ENCODE measurements at places on chromosomes 16 and 17.
A peak's percentile ranks its signal among the peaks of the same experiment; 100 is the strongest.

DNA sequence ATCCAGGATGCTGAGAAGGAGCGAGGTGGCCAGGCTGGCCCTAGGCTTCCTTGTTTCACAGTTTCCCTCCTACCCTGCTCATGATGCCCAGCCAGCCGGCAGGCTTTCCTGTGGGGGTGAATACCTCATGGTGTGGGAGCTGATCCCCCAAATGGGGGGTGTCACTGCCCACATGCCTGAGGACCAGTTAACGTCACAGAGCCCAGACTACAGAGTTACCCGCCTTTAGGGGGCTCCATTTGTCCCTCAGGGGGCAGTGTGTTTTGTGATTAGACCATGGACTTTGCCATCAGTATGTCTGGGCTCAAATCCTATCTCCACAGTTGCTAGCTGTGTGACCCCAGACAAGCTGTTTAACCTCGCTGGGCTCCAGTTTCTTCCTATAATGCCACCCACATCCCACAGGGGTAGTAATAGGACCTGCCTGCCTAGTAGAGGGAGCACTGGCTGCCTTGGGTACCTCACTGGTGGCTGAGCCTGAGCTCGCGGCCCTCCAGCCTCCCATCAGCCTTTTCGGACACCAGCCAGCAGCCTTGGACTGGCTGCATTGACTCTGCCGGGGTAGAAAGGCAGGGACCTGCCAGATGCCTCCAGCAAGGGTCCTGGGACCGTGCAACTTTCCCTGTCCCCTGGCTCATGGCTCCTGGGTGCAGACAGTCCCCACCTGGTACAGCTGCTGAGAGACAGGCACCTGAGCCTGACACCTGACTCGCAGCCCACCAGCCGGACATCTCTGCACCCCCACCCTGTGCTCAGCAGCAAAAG is 87.5 kb upstream of the GSE1 start:
- DNase-seq, result no peak

GRCh38 chr16:1131378-1131994 is 21.4 kb upstream of the CACNA1H start:
- no peak for DNase-seq

DNA sequence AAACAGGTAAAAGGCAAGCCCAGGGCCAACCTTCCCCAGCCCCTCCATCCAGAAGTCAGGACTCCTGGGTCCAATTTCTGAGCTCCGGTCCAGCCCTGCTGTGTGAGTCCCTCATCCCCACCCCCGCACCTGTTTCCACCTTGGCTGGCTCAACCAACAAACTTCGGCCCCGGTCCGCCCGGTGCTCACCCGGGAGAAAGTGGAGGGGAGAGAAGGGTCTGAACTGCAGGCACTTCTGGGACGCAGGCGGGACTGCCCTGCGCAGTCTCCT is 541 bp downstream of the RHBDF2 start:
- no peak for DNase-seq

- DNase-seq, result no peak
These were observed 10.7 kb upstream of the SKAP1 start for GRCh38 chr17:48440669-48441068.

- DNase-seq, result no peak
These were observed 8.5 kb downstream of the HS3ST6 start for GRCh38 chr16:1909561-1910231.

DNA sequence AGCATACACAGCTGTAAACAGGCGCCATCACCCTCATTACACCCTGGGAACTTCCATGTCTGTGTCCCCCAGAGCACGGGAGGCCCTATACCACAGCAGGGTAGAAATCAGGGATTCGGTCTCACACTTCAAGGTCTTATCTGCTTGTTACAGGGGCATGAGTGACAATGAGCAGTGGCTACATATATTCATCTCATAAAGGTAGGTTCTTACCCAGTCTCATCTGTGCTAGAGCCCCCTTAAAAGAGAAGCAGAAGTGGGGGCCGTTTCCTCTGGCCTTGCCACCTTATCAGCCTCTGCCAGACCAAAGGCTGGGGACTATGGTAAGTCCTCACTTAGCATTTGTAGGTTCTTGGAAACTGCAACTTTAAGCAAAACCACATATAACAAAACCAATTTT is 46.5 kb downstream of the IRX5 start:
- DNase-seq, result no peak

DNA sequence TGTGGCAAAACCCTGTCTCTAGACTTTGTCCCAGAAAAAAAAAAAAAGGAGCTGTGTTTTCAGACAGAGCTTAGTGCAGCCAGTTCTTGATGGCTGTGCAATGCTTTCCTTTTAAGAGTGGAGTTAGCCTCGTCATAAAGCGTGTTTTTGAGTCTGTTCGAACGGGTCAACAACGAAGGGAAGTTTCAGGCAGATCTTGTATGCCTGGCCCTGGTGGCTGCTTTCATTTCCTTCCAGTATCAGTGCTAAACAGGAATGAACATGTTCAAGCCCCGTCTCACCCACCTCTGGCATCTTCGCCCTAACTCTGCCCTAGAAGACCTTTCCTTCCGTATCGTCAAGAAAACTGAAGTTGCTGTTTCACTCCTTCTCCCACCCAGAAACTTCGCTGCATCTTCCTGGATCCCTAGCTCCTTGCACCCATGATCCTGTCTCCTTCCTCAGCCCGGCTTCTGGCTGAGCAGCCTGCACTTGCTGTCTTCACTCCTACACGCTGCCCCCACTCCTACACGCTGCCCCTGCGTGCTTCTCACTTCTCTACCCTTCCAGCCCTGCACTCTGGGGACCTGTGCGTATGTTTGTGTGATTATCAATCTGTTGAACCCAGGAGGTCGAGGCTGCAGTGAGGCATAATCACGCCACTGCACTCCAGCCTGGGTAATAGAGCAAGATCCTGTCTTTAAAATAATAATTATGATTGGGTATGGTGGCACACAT is 55.3 kb downstream of the USP10 start:
- DNase-seq, result no peak

DNA sequence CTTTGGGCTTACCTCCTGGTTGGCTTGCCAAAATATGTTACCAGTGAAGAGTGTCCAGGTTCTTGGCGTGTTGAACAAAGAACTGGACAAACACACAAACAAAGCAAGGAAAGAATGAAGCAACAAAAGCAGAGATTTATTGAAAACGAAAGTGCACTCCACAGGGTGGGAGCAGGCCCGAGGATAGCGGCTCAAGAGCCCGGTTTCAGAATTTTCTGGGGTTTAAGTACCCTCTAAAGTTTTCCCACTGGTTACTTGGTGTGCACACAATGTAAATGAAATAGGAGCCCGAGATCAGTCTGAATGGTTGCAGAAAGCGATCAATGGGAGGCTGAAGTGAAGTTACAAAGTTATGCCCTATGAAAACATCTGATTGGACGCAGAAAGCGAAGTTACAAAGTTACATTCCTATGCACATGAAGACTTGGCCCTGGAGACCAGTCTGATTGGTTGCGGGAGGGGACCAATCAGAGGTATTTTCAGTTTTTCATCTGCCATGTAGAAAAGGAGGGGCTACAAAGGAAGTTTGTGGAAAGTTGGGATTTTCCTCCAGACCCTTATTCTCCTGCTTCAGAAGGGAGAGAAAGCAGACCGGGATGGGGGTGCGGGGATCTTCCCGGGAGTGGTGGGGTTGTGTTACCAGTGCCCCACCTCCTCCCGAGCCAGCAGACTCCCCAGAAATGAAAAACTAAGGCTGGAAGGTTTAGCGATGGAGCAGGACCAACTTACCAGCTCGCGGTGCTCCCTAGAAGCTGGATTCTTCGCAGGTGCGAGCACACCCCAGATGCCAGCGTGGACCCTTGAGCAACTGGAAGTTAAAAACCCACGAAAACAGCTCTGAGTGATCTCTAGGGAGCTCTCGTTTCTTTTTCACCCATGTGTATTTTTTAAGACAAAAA is at the start of gene SLFN12:
Gene SLFN12, minus strand, starts transcription at position 325 of the 899 bp plus-strand sequence. CDS start 9,472 bp downstream, outside the sequence.
- DNase-seq, result peak; percentile 50

- no peak for DNase-seq
These were observed 20.5 kb upstream of the ZNF652 start for GRCh38 chr17:49382556-49382955.

- DNase-seq, result no peak
These were observed 526.9 kb downstream of the NPIPA7 start for GRCh38 chr16:16905850-16906249.

DNA sequence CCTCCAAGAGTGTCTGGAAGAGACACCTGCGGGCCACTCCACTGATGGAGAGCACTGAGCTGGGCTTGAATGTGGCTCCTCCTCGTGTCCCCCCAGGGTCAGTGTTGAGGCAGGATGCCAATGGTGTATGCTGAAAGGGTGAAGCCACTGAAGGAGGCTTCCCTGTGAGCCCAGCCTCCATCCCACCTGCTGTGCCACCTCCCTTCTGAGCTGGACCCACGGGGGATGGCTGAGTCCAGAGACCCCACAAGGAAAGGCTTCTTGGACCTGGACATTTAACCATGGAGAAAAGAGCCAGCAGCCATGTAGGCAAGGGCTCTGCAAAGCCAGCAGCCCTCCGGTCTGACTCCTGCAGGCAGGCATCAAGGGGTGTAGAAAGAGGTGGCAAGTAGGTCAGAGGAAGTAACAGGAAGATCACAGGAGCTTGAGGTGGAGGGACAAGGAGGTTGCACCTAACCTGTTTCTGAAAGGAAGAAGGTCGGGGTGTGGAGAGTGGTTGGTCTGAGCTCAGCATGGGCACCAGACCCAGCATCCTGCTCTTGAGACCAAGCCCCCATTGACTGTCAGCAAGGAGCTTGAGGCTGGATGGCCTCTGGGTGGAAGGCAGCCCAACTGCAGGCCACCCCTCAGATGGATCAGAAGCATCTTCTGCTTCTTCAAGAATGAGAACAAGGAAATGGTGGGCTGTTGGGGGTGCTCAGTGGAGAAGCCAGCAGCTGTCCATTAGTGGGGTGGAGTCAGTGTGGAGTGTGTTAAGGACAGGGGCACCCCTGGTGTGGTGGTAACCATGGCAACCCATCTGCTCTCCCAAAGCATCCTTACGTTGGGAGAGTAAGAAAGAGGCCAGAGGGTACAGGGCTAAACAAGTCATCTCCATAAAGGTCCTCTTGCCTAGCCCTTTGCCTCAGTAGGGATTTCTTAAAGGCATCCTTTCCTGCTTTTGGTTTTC is 80.7 kb downstream of the PLD6 start:
- peak; percentile 32 for DNase-seq

- no peak for DNase-seq
These were observed 44.5 kb downstream of the CLEC16A start for GRCh38 chr16:10988879-10989278.

- no peak for DNase-seq
These were observed 287.7 kb downstream of the FOXL1 start for GRCh38 chr16:86865851-86866662.

DNA sequence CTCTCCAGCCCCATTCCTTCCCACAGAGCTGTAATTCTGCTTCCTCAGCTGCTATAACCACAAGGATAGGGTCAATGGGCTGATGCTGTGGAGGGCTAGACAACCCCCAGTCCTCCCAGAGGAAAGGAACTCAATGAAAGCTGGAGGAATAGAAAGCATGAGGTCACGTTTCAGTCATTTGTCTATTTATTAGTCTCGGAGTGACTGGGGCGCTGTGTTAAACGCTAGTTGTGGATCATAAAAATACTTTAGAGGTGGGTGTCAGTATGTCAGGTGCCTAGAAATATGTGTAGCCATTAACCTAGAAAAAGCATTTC is 787 bp upstream of the CCL3L1 start:
- DNase-seq, result no peak
